ENCODE measurements at places on chromosomes 3 and 15.

- no peak for DNase-seq
Measured at GRCh38 chr3:76551739-76552138, 488.2 kb upstream of the ROBO2 start.

- no peak for DNase-seq
Measured at GRCh38 chr3:175129571-175129970, 270.4 kb downstream of the NAALADL2 start.

GRCh38 chr3:178671377-178671776 is 135.1 kb downstream of the KCNMB2 start:
- DNase-seq = no peak

GRCh38 chr3:192850451-192850981 is 67.1 kb downstream of the MB21D2 start:
- DNase-seq = peak; percentile 83

GRCh38 chr3:36840453-36840921 is 76.1 kb upstream of the DCLK3 start:
- no peak for DNase-seq

- peak; percentile 10 for DNase-seq
Measured at GRCh38 chr15:33742800-33743199, 225.5 kb upstream of the CHRM5 start.

All from fibroblast of skin of right quadriceps (primary cell).